Epithelial cell of esophagus (primary cell): ENCODE measurements at places on chromosomes 4 and X.

- DNase-seq = peak; percentile 25
Measured at GRCh38 chr4:83370640-83370906, 35.9 kb upstream of the HPSE start.

DNA sequence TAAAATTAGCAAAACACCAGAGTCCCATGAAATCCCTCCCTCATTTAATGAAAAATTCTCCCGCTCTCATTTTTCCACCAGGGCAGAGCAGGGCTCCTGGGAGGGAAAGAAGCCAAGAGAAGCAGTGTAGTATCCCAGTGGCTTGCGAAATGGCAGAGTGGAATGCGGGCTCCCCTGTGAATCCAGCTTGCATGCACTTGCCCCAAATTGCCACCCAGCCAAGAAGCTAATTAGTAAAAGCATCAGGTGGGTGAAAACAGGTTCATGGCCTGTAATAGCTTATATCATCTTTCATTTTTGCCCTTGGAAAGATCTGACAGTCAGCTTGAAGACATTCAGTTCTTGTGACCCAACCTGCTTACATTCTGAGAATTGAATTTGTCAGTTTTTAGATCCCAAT is 10.1 kb downstream of the AMOT start:
- DNase-seq = peak; percentile 44

- DNase-seq = no peak
Measured at GRCh38 chr4:7640136-7640535, 205.4 kb upstream of the PSAPL1 start.

- no peak for DNase-seq
Measured at GRCh38 chr4:123649250-123649644, 252.7 kb downstream of the SPRY1 start.

- no peak for DNase-seq
Measured at GRCh38 chrX:96703816-96704215, 19.2 kb downstream of the DIAPH2 start.

DNA sequence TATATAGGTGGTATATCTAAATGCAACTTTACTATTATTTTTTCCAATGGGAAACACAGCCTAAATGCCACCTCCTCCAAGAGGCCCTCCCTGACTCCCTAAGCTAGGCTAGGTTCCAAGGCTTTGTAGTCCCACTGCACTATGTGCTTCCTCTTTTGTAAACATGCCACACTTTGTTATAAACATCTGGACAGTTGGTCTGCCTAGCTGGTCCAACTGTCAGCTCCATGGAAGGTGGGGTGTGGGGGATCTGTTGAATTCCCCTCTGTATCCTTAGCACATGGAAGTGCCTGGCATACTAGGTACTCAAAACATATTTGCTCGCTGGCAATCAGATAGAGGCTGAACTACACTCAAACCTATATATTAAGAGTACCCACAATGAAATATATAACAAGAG is 63.4 kb downstream of the SLC9A7 start:
- DNase-seq = no peak

GRCh38 chr4:3248811-3249661 is at the start of gene MSANTD1:
Gene MSANTD1, plus strand, starts transcription at chr4:3249159. Its CDS starts 64 bp downstream, at chr4:3249223.
- DNase-seq = no peak

DNA sequence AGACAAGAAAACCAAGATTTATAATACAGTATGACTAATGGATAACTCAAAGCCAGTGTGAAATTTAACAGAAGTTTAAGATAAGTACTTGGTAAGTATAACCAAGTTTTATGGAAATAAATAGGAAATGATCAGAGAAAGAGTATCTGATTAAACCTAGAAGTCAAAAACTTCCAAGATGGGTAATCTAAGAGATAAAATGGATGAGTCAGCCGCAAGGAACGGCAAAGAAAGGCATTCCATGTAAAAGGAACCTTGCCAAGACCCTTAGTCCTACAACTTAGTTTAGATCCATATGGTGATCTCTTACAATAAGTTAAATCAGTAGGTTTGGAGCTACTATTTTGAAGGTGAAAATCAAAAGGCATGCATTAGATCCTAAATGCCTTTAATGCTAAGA is 34.8 kb downstream of the LIN54 start:
- DNase-seq = no peak

DNA sequence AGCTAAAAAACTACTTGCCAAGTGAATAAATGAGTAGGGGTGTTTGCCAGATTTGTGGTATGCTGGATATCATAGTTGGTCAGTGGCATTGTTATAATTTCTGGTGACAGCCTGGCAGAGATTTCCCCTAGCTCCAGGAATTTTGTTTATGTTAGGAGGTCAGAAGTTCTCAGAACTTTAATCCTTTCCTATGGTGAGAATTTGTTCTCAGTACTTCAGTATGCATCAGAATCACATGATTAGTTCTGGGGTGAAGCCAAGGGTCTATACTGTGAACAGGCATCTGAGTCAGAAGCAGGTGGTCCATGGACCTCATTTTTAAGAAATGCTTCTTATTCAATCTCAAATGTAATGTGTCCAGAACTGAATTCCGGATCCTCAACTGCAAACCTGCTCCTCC is 10.5 kb downstream of the RASSF6 start:
- no peak for DNase-seq

DNA sequence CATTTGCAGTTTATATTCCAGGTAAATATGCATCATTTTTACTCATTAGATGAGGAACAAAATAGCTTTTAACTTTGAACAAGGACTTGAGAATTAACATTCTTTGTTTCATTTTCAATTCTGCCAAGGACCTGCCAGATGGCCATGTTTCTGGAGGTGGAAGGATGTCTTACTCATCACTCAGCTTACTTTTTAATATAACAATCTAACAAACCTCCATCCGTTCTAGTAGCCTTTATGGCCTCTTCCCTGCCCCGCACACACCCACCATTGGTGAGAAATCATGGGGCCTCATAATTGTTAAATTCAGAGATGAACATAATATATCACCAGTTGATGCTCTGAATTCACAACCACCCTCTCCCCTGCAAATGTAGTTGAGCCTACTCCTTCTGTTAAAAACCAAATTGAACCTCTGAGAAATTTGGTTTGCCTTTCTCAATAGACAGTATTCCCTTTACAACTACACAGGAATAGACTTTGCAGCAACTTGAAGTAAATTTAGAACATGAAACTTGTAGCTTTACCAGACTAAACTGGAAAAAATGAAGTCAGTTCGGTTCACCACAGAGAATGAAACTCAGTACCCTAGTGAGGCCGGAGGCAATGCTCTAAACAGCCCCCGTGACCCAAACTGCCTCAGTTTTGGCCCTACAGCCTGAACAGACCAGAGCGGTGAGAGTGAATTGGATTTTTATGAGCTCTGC is 50.1 kb upstream of the ACSL4 start:
- no peak for DNase-seq

DNA sequence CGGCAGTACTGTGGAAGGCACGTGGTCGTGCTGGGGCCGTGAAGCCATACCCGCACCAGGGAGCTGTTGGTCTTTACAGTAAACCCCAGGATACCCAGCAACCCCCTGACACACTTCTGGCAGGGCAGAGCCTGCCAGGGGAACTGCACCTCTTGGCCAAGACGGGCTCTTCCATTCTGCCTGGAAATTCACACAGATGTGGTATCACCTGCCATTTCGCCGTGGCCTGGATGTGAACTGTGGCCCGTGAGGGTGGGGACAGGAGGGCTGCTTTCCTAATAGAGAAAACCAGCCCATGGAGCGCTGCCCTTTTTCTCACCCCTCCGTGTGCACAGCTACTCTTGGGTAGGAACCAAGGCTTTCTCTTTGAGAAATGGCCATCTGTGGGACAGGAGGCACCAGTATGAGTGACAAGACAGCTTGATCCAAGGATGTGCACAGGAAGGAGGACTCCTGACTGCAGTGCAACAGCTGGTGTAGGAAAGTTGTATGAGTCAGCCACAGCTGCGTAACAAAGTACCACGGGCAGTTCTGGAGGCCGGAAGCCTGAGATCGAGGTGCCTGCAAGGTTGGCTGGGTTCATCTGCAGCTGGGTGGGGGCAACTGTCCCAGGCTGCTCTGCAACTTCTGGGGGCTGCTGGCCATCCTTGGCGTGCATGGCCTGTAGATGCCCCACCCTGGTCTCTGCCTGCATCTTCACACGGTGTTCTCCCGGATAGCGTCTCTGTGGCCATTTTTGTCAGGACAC is 95.7 kb downstream of the PSAPL1 start:
- DNase-seq = no peak

GRCh38 chr4:122234686-122235085 is 82.6 kb downstream of the BLTP1 start:
- DNase-seq = no peak

- no peak for DNase-seq
Measured at GRCh38 chr4:142419712-142420111, 426.4 kb downstream of the INPP4B start.

DNA sequence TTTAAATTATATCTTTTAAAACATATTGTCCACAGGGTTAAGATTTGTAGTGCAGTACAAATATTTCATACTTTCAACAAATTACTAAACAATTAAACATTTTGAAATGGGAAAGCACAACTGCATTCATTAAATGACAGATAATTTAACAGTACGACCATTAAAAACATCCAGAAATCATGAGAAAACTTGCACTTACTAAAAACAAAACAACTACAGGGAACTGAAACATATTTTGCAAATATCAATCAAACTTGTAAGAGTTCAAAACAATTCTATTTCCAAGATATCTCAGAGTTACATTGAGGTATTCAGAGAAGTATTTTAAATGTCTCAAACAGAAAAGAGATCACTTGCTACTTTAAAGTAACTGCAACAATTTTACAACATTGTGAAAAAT is 478.5 kb upstream of the PCDH10 start:
- DNase-seq = no peak

DNA sequence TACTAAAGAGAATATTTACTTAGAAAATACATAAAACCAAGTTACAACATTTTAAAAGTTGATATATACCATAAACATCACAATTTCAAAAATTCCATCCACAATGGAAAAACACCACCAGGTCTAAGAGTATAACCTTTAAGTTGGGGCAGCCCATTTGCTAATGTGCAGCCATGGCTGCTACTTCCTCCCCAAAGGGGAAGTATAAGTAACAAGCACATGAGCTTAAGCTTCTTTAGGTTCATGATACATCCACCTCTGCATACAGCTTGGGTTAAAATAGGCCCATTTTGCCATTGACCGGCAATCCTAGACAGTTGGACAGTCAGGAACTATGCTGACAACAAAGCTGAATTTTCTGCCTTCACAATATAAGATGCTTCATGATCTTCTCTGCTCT is 16.6 kb upstream of the GASK1B start:
- no peak for DNase-seq

GRCh38 chr4:4269856-4270255 is 20.1 kb downstream of the LYAR start:
- peak; percentile 86 for DNase-seq

DNA sequence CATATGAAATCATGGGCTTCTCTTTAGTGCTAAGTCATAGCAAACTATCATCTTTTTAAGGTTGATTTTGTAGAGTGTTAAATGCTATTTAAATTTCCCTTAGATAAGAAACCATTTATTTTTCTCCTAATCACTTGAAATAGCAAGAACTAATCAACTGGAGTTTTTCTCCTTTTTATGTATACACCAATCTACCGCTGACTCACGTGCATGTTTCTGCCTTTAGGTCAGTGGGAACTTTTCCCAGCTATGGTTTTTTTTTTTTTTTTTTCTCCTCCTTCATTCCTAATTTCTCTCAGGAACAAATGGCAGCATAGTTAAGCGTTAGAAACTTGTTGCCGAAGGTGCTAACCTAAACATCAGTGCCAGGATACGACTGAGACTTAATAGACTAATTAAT is 176.4 kb downstream of the BMPR1B start:
- peak; percentile 71 for DNase-seq

DNA sequence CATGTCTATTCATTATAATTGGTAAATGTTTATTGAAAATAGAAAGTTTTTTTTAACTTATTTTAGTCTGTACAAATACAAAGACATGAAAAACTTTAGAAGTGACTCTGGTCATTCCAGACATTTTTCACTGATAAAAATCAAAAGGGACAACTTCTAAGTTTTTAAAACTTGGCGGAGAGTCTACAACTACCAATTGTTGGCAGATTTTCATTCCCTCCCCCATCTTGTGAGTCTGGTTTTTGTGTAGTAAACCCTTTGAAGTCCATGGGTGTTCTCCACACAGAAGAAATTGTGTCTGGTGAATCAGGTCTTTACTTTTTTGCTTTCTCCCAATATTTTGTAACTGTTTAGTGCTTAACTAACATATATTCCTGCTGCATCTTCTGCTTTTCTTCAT is 336.5 kb downstream of the PDGFC start:
- DNase-seq = no peak

- DNase-seq = peak; percentile 53
Measured at GRCh38 chr4:47704693-47705325, 133.1 kb downstream of the CORIN start.

DNA sequence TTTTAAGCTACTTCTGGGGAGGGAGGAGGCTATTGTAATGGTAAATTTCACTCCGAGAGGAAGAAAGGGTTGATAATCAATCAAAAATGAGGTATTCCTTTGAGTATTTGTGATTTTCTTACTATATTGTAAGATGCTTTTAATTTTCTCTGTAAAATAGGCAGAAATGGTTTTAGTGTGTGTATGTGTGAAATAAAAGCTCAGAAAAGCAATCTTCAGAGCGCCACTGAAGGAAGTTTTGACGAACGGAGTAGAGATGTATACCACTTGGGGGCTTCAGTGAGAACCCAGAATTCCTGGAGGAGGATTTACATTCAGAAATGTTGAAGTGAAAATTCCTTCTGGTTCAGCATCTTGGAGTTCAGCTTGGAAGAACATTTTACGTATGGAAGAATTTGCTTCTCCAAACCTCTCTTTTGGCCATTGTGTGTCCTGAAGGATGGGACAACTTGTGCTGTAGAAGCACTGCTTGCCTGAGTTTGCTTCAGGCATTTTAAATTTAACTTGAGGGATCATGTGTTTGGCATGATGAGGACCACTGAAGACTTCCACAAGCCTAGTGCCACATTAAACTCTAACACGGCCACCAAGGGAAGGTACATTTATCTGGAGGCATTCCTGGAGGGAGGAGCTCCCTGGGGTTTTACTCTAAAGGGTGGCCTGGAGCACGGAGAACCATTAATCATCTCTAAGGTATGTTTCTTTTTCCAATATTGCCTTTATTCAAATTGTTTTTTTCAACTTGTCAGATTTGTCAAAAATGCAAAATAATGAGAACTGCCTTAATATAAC is 695 bp downstream of the SHROOM3 start:
- DNase-seq = no peak

DNA sequence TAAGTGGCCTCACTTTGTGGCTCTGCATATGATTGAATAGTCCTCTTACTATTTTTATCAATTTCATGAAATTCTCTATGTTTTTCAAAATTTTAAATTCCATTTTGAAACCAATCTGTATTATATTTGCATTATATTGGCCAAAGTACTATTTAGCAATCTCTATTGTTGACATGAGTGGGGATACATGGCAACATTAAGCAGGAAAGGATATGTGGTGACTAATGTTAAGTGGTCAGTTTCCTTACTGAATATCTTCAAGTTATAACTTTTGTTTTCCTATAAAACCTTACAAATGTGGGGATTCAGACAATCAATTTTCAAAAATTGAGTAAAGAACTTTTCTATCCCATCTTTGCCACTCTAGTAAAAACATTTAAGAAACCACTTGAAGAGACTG is 10.2 kb downstream of the BBS7 start:
- DNase-seq = no peak
